Common myeloid progenitor, CD34-positive (primary cell): ENCODE measurements at places on chromosomes 4 and X.
A peak's percentile ranks its signal among the peaks of the same experiment; 100 is the strongest.

DNA sequence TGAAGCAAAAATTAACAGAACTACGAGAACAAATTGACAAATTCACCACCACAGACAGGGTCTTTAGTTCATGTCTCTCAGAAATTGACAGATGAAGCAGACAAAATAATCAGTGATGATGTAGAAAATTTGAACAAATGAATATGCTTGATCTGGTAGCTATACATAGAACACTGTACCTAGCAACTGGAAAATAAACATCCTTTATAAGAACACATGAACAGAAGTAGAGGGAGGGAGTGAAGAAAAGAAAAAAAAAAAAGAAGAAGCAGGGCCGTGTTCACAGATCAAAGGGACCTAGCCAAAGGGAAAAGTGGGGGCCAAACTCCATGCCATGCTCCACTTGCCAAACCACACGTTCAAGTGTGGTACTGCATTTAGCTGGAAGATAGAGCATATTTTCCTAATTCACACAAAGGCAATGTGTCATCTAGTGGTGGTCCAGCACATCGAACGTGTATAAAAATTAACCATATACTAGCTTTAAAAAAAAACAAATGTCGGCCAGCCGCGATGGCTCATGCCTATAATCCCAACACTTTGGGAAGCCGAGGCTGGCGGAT, 5.6 kb upstream of the THOC2 start:
- peak; percentile 76 for DNase-seq

GRCh38 chrX:1167466-1167865, 45.0 kb downstream of the CRLF2 start:
- peak; percentile 89 for DNase-seq

DNA sequence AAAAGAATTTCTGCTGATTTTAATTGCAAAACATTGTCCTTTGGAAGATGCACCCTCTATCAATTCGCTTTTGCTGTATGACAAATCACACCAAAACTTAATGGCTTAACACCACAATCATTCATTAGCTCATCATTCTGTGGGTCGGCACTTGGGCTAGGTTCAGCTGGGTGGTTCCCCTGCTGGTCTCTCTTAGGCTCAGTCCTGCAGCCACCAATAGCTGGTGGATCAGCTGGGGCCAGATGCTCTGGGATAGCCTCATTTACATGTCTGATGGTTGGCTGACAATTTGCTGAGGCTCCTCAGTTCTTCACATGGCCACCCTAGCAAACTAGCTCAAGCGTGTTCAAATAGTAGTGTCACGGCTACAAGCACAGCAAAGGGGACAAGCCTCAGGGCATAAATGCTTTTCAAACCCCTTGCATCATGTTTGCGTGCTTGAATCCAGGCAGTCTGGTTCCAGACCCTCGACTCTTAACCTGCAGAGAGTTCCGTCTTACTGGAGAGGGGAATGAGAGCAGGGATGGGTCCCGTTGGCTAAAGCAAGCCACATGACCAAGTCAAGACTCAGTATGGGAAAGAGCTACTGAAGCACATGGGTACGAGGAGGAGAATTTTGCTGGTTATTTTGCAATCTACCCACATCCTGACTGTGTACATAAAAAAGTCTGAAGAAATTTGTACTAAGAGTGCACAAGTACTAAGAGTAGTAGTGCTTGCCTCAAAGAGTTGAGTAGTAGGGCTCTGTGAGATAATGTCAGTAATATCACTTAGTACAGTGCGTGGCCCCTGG, 7.5 kb upstream of the ACSL1 start:
- no peak for DNase-seq

DNA sequence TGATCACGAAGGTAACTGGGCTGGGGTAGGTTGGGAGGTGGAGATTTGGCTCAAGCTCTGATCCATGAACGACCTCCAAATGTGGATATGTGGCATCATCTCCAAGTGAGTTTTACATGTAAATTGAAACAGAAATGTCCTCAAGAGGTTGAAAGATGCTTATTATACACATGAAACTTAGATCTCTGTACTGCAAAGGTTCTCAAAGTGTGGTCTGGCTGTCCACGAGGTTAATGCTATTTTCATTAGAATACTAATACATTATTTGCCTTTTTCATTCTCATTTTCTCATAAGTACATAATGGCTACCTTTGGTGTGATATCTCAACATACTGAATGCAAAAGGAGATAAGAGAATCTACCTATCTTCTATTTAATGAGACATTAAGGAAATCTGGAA, 198.2 kb downstream of the RASL11B start:
- no peak for DNase-seq

- no peak for DNase-seq
Observed at GRCh38 chr4:132958457-132959263, 190.4 kb upstream of the PCDH10 start.

- peak; percentile 71 for DNase-seq
Observed at GRCh38 chrX:24081661-24082154, 27.0 kb downstream of the EIF2S3 start.

- DNase-seq = no peak
Observed at GRCh38 chr4:144817081-144817480, 171.1 kb downstream of the HHIP start.

- no peak for DNase-seq
Observed at GRCh38 chr4:120277391-120277790, 210.7 kb upstream of the MAD2L1 start.

GRCh38 chr4:80459918-80460473, 124.5 kb downstream of the CFAP299 start:
- no peak for DNase-seq
